ENCODE measurements at places on chromosomes 7 and 10.
A peak's percentile ranks its signal among the peaks of the same experiment; 100 is the strongest.

- DNase-seq = no peak
These were observed 3.9 kb upstream of the EPC1 start for GRCh38 chr10:32350811-32351350.

- DNase-seq = no peak
These were observed 6.6 kb upstream of the ZNF32 start for GRCh38 chr10:43655311-43655710.

- DNase-seq = peak; percentile 34
These were observed 19.8 kb upstream of the KDM7A start for GRCh38 chr7:140196361-140197217.

DNA sequence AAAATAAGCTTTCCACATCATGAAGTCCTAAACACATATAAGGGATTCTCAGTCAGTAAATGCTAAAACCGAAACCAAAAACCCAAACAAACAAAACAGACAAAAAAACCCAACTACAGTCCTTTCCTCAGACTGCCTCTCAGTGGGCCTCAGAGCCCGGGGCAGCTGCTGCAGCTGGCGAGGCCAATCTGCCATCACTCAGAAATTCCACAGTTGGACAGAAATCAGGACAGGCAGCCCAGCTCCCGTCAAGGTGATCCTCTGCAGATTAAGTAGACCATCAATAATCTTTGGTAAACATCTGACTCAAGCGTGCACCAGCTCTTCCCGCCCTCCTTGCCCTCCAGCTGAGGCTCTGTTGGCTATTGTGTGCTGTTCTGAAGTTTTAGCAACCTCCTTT, 142.2 kb downstream of the ATXN7L1 start:
- DNase-seq = peak; percentile 7

- peak; percentile 80 for DNase-seq
These were observed 108.5 kb downstream of the ST7 start for GRCh38 chr7:117061751-117062150.

DNA sequence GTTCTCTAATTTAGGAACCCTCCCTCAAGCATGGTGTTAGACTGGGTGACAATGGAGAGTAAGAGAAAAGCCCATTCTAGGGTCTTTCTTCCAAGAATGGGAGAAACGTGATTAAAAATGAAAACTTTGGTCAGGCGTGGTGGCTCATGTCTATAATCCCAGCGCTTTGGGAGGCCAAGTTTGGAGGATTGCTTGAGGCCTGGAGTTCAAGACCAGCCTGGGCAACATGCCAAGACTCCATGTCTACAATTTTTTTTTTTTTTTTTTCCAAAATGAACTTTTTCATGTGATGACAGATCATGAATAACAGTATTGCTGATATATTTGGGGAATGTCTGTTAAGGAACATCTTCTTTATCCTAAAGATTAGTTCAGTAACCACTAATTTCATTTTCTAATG, 194.6 kb downstream of the MLLT10 start:
- DNase-seq = no peak

GRCh38 chr7:94856643-94857042, 50.8 kb upstream of the PPP1R9A start:
- no peak for DNase-seq

DNA sequence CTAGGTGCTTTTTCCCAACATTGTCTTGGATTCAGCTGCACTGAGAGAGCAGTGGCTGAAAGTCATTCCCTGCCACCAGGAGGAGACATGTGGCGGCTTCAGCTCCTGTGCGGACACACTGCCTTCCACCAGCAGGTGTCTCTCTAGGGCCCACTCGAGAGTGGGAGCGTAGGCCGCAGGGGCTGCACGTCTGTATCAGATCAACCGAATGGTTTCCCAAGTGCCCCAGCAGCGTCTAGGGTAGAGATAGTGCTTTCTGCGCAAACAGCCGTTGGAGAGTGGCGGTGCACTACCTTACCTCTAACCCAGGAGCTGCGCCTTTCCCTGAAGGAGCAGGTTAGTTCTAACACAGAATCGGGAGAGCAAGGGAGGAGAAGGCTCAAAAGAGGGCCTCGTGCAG, 31.7 kb downstream of the PAPOLB start:
- DNase-seq = peak; percentile 57

DNA sequence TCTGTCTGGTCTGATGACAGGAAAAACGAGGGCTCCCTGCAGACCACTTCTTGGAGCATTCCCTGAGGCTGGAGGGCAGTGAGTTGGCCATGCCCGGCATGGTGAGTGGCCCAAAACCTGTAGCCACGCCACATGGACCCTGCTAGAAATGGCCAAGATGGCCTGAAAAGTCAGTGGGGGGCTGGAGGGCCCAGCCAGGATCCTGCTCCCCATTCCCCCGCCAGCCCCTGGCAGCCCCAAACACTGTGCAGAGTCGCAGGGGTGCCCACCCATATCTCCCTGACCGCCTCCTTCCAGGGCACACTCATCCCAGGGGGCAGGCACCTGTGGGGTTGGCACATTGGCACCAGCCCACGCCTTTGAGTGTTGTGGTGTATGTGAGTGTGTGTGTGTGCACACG, 18.7 kb upstream of the PPP2R2D start:
- DNase-seq = no peak

DNA sequence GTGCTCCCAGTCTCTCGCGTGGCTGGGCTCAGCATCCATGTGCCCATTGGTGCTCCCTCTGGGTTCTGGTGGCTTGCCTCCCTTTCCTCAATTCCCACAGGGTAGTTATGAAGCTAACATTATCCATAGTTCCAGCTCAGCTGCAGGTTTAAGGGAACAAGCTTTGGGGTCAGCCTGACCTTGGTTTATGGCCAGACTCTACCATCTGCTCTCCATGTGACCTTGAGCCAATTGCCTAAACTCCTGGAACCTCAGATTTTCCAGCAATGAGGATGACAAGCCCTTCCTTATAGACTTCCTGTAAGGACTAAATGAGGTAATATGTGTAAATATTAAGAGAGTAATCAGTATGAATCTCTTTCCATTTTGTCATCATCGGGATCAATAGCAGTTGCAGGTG, 10.1 kb upstream of the SLC29A3 start:
- no peak for DNase-seq

DNA sequence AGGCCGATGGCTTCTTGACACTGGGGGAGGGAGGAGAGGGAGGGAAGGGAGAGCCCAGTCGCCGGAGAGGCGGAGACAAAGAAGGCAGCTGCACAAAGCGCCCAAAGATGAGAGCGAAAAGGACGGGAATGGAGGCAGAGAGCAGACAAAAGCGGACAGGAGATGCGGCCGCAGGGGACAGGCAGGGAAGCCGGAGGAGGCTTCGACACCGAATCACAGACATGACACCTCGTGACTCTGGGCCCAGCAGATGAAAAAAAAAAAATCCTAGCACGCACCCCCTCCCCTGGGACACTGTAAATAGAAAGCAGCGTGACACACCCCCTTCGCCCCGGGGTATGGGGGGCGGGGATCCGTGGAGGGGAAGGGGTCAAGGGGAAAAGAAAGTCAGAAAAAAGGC, 976 bp downstream of the NAT16 start:
- no peak for DNase-seq

DNA sequence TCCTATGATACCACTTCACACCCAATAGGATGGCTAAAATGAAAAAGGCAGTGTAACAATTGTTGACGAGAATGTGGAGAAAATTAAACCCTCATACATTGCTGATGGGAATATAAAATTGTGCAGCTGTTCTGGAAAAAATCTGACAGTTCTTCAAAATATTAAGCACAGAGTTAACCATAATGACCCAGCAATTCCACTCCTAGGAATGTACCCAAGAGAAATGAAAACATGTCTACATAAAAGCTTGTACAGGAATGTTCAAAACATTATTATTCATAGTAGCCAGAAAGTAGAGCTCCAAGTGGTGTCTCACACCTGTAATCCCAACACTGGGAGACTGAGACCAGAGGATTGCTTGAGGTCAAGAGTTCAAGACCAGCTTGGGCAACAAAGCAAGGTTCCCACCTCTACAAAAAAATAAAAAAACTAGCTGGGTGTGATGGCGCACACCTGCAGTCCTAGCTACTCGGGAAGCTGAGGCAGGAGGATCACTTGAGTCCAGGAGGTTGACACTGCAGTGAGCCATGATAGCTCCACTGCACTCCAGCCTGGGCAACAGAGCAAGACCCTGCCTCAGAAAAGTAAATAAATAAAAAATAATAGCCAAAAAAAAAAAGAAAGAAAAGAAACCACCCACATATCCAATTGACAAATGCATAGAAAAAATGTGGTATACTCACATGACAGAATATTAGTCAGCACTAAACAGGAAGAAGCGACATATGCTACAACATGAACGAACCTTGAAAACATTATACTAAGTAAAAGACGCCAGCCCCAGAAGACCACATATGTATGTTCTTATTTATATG, 5.0 kb downstream of the RHEB start:
- DNase-seq = no peak

DNA sequence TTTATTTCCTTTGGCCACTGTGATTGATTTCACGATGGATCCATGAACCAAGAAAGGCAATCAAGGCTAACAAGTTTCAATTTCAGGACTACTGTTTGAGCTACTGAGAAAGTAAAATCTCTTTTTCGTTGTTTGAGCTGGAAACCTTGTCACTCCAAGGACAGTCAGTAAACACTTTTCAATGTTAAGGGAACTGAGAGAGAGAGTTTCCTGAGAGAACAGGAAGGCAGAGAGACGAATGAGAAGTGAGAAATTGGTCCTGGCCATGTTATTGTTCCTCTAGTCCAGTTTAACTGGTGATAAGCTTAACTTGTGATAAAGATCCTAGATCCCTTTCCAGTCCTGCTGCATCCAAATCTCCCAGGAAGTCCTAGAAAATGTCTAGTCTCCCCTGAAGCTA, 909 bp upstream of the AKR1D1 start:
- DNase-seq = no peak

DNA sequence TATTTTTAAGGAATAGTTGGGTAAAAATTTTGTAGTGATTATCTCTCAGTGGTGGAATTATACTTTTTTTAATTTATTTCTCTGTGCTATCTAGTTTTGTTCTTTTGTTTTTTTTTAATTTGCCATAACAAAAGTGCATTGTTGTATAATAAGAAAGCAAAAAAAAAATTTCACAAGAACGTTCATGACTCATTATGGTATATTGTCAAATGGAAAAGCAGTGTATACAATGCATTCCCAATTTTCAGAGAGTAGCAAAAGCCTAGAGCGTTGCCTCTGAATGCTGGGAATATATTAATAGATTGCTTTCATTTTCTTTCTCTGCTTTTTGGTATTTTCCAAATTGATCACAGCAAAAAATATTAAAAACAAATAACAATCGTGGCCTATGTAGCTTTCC, 46.3 kb upstream of the GPAM start:
- DNase-seq = peak; percentile 20

GRCh38 chr10:86601956-86602602, 52.3 kb upstream of the OPN4 start:
- DNase-seq = peak; percentile 19

GRCh38 chr7:14837216-14837615, 65.3 kb downstream of the DGKB start:
- no peak for DNase-seq

- peak; percentile 84 for DNase-seq
These were observed 17.2 kb upstream of the UBE2H start for GRCh38 chr7:129969881-129970446.

DNA sequence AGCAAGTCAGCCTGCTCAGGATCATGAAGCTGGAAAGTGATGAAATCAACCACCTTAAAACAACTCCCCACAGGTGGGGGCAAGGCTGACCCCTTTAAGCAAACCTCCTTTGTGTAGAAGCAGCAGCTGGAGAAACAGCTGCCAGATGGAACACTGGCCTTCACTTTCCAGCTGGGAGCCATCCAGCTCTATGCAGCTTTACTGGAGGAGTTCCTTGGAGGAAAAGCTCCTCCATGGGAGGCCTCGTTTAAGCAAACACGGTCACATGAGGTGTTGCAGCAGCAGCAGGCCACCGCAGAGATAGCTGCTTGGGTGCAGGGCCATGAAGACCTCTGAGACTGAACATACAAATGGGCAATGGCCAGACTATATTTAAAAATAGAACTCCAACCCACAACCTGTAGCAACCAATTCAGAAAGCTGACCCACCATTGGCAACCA, 13.0 kb upstream of the DLG5 start:
- peak; percentile 76 for DNase-seq

GRCh38 chr7:142745091-142745635, 4.1 kb upstream of the PRSS1 start:
- DNase-seq = peak; percentile 56
